ENCODE measurements at places on chromosomes 3 and 15.

DNA sequence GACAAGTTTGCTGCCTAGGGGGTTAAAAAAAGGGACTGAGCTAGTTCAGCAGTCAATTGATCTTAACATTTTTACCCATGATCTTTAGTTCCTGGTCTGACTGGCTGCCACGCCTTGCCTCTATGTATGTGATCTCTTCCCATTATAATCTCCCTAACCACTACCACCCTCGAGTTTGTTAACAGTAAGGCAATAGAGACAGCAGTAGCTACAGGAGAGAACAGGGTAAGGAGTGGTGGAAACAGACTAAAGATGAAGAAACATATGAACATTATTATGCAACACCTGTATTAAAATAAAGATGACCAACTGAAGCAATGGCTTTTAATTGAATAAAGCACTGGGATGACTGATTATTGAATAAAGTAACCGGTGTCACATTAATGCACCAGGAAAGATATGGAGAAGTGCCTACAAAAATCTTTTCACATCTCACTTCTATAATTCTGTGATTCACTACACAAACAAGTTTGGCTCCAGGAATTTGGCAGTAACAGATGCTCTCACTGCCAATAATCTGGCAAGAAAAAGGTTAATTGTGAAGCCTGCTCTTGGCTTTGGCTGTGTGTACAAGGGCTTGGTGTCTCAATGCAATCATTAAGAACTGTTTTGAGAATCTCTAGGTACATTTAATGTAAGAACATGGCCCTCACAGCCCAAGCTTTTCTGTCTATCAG is 95.7 kb downstream of the HHLA2 start:
- peak; percentile 11 for DNase-seq

DNA sequence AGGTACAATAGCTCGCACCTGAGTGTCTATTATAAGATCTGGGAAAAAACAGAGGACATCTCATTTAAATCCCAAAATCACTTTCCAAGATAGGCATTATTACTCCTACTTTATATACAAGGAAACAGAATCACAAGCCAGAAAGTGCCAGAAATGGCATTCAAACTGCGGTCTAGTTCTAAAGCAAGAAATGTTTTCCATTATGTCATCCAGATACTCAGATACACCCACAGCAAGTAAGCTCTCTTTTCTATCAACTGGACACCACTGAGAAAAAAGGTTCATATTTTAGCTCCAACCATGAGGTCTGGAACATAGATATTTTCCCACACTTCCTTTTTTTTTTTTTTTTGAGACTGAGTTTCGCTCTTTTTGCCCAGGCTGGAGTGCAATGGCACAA is 8.1 kb downstream of the SLC33A1 start:
- no peak for DNase-seq

- DNase-seq = no peak
Observed at GRCh38 chr3:165196577-165197480, 645 bp upstream of the SLITRK3 start.

DNA sequence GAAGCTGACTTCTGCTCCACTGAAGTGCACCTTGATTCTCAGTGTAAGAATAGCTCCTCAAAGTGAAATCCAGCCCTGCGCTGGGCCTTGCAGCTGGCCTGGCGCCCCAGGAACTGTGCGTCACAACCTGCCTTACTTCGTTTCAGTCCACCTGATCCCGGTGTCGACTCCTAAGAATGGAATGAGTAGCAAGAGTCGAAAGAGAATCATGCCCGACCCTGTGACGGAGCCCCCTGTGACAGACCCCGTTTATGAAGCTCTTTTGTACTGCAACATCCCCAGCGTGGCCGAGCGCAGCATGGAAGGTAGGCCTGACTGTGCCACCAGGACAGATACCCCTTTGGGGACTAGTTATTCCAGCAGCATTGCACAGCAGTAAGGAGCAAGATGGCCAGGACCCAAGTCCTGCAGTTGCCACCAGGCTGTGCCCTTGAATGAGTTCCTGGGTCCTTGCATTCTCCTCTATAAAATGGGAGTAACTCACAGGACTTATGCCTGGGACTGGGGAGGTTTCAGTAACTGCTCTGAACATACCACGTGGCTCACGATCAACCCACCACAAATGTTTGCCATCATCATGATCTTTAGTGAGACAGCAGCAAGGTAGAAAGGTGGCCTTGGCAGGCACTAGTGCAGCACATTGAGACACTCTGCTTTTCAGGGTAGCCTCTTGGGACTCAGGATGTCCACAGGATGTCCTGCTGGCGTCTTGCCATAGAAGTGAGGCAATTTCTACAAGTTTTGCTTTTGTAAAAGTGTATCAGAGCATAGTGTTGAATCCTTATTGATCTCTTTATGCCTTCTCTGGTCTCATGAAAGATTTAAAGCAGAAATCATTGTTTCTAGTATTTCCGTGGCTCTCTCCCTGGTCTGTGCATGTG is 46.8 kb downstream of the PXYLP1 start:
- peak; percentile 47 for DNase-seq

- DNase-seq = no peak
Observed at GRCh38 chr3:55269636-55270035, 217.5 kb downstream of the WNT5A start.

Measured in AML-193 (cell line).